ENCODE measurements at places on chromosomes 2 and 18.

DNA sequence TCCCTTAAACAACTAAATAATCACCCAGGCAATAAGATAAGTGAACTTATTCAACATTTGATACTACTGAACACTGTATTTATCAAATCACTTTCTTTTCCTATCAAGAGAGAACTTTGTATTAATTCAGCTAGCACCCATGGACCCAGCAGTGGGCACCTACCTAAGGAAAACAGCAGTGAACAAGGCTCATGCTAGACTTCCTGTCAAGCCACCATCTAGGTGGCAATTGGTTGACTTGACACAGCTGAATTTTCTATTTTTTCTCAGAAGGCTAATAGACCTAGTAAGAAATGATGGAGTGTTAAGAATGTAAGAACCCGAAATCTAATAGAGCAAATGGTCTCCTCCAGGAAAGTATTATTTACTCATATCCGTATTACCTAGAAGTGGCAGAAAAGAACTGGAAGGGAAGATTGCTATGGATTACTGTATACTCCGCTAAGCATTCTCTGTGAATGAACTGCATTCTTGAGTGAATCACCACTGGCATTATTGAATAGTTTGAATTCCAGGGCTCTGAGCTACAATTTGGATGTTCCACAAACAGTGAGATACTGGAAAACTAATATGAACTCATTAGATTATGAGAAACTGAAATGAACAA lies 988.2 kb upstream of the CDH2 start:
- no peak for DNase-seq

GRCh38 chr2:220168891-220169546 lies 541.6 kb downstream of the SLC4A3 start:
- no peak for DNase-seq

GRCh38 chr18:23765931-23766330 lies 76.7 kb downstream of the LAMA3 start:
- no peak for DNase-seq

DNA sequence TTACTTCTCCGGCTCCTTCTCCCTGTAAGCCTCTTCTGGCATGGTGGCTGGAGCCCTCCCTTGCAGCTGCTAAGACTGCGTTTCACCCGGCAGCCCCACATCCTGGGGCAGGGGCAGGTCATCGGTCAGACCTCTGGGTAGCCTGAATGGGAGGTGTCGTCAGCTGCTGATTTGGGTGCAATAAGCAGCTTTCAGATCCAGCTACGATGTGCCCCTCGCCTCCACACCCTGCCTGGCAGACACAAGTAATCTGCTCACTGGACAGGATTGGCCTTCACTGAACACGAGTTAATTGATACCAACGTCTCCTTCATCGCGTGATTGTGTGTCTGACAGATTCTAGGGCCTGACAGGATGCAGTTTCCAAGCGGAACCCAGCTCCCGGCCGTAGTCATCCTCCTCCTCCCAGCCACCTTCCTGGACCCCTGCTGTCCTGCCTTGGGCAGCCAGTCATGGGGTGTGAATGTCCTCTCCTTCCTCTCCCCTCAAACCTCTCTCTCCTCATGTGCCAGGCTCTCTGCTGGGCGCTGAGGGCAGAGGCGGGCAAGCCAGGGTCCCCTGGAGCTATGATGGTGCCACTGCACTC lies 18.9 kb upstream of the PDIA6 start:
- no peak for DNase-seq

- DNase-seq: no peak
These were observed 55.2 kb upstream of the COBLL1 start for GRCh38 chr2:164896634-164897355.

DNA sequence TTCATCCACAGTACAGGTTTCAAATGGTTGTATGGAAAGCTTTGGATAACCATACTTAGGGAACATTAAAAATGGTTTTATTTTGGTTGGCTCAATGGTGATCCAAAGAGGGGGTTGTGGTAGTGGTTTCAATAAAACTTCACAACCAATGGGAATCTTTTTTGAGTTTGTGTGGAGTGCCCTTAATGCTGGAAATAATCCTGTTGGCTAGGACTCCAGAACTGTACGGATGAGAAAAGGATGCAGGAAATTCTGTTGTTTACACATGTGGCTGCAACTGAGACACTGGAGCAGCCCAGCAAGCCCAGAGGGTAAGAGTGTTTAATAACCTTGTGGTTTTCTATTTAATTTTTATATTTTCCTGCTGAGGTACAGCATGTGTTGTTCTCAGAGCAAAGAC lies at the start of gene CCDC102B:
CCDC102B (plus strand) TSS at position 210 of the 400 bp plus-strand sequence. CDS start 38,684 bp downstream, outside the sequence.
- DNase-seq: no peak

DNA sequence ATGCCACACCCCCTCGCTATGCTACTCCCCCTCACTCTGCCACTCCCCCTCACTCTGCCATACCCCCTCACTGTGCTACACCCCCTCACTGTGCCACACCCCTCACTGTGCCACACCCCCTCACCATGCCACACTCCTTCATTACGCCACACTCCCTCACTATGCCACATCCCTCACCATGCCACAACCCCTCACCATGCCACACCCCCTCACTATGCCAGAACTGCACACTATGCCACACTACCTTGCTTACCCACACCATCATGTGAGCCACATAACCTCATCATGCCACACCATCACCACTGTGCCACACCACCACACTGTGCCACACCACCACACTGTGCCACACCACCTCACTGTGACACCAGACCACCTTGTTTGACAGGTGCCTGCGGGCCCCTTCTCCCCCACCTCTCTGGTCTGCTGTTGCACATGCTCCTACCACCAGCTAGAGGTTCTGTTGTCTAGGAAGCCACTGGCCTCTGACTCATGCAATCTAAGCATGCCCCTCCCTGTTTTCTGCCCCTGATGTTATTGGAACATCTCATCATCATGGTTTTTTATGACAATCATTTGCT lies 22.0 kb downstream of the MARCHF4 start:
- DNase-seq: no peak

GRCh38 chr2:169573974-169574299 lies 272 bp upstream of the FASTKD1 start:
- DNase-seq: no peak

GRCh38 chr2:169050476-169051240 lies 18.7 kb upstream of the DHRS9 start:
- DNase-seq: peak; percentile 56

- DNase-seq: no peak
These were observed 354.3 kb downstream of the IRS1 start for GRCh38 chr2:226445216-226445861.

DNA sequence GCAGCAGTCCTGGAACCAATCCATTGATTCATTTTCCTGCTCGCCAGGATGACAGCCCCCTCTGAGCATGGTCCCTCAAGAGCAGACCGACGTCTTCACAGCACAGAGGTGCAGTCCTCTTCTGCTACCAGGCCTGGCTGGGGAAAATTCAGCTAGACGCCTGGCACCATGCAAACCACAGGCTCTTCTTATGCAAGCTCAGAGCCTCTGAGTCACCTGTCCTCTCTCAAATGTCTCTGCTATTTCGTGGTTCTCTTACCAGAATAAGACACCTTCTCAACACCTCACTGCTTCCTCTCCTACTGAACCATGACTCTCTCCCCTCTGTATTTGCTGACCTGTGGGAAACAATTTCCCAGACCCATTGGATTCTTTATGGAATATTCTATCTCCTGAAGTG lies 79.8 kb upstream of the CYRIA start:
- peak; percentile 41 for DNase-seq

DNA sequence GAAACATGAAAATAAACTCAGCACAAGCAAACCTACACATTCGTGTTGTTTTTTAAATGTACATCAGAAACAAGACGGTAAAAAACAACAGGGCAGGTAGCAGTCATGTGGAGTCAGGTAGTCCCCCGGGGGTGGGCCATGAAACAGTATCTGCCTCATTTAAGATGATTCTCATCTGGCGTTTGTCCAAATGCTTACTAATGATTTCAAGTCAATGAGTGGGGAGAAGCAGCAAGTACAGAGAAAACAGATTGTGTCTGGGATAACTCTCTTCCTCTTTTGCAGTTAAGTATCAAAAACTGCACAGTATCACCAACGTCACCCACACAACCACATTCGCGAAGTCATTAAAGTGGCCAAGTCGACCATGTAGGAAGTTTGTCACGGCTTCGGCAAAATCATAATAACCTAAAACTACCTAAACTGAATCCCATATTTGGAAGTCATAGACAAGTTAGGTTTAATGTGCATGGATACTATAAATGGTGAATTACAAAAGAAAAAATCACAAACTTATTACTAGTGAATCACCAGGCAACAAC lies 1.3 kb downstream of the LAPTM4A start:
- DNase-seq: no peak

GRCh38 chr2:195390686-195391321 lies 266.2 kb upstream of the SLC39A10 start:
- DNase-seq: no peak

- no peak for DNase-seq
These were observed 14.6 kb downstream of the SCLY start for GRCh38 chr2:238075397-238075796.

DNA sequence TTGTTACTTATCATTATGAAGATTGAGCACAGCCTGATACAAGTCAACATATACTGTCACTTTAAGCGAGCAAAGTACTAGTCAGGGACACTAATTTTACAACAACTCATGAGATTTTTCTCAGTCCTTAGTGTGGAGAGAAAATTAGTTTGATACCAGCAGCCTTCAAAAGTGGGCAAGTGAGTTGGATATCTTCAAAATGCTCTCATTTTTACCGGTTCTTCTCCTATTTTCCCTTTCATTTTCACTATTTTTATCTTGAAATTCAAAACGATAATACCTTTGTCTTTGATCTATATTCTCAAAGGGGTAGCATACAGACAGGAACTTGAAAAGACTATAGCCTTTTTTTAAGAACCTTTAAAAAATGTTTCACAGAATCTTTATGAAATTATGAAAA lies 52.0 kb upstream of the UBXN4 start:
- no peak for DNase-seq

GRCh38 chr2:112607680-112608438 lies 23.4 kb downstream of the CHCHD5 start:
- no peak for DNase-seq

DNA sequence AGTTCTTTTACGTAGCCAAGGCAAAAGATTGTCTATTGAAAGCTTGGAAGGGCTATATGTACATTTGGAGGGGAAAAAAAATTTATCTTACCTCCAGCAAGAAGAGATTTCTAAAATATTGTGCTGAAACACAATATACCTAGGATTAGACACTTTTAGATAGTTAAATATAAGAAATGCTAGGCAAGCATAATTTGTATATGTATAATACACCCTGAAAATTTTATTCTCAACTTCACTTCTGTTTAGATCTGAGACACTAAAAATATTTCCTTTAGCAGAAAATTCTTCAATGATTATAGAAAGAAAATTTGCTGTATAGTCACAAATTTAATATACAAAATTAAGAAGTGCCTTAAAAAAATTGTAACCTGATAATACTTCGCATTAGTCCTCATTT lies 42.6 kb downstream of the ITGAV start:
- DNase-seq: no peak

- DNase-seq: no peak
These were observed 32.9 kb upstream of the ALK start for GRCh38 chr2:29954316-29954715.

DNA sequence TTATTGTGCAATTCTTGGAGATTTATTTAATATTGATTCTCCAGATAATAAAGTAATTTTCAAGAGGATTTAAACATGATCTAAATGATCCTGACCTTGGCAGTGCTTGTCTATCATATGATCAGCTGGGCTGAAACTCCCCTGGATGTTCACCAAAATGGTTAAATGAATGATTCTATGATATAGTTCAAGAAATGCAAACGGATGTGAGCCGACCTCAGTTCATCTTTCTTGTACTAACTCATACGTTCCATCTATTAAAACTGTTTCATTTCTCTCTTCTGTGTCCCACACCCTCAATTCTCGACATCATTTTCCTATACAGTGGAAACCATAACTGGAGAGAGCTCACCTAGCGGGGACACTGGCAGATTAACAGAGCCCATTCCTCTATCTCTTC lies 281.7 kb upstream of the CCDC68 start:
- DNase-seq: no peak

DNA sequence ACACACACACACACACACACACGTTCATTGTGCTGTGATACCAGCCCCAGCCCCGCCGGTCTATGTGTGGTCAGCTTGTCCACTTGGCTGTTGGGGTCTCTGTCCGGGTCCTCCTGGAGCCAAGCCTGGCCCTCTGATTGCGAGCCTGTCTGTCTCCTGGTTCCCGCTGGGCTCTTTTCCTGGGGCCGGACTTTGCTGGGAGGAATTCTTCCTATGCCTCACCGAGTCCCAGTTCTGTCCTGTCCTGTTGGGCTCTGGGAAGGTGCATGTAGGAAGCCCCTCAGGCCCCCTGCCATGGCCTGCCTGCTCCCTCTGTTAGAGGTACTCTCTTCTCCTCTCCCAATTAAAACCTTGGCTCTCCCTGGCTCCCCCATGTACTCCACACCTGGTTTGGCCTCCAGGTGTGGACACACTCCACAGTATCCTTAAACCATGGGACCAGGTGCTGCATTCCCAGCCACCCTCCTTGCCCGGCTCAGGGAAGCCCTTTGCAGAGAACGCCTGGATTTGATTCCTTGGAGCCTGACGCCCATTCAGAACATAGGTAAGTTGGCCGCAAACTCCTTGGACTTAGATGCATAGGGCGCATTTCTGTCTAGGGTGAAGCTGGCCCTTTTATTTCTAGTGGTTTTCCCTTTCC lies 42.3 kb downstream of the CABLES1 start:
- DNase-seq: no peak

DNA sequence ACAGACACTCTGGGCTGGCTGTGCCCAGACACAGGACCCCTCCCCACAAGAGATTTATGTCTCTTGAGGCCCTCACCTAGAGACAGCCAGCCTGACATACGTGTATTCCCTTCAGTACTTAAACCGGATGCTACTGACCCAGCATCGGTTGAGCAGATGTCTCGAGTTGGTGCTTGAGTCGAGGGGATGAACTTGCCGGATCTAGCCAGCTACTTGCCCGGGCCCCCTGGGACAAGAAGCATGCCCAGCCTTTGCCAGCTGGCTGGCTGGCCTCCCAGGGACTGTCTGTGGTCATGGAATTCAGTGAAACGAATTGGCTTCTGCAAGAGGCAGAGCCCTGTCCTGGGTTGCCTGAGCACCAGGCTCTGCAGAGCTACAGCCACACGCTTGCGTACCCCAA lies 36.0 kb downstream of the DNMT3A start:
- DNase-seq: no peak

DNA sequence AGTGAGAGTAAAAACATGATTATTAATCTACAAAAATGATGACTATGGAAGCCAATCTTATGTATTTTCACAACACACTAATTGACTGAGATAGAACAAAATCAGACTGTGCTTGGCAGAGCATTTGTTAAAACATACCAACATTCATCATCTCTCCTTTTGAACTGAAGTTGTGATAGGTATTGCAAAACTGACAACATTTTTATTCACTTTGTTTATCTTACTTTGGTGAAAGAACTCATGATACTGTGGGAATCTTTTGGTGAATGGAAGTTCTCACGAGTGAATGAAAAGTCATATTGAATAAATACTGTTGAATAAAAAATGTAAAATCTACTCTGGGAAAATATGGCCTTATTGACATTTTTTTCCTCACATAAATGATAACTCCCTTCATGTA lies 1430.2 kb upstream of the PIK3C3 start:
- DNase-seq: no peak

- DNase-seq: no peak
These were observed 123.2 kb upstream of the RPRM start for GRCh38 chr2:153601812-153602211.

- no peak for DNase-seq
These were observed 6.9 kb downstream of the STEAP3 start for GRCh38 chr2:119230219-119231185.

GRCh38 chr2:5618271-5618670 lies 73.9 kb upstream of the SOX11 start:
- DNase-seq: no peak
